ENCODE measurements at places on chromosomes 2 and 18.

- DNase-seq: no peak
Measured at GRCh38 chr2:122831649-122832048, 1076.2 kb downstream of the TSN start.

DNA sequence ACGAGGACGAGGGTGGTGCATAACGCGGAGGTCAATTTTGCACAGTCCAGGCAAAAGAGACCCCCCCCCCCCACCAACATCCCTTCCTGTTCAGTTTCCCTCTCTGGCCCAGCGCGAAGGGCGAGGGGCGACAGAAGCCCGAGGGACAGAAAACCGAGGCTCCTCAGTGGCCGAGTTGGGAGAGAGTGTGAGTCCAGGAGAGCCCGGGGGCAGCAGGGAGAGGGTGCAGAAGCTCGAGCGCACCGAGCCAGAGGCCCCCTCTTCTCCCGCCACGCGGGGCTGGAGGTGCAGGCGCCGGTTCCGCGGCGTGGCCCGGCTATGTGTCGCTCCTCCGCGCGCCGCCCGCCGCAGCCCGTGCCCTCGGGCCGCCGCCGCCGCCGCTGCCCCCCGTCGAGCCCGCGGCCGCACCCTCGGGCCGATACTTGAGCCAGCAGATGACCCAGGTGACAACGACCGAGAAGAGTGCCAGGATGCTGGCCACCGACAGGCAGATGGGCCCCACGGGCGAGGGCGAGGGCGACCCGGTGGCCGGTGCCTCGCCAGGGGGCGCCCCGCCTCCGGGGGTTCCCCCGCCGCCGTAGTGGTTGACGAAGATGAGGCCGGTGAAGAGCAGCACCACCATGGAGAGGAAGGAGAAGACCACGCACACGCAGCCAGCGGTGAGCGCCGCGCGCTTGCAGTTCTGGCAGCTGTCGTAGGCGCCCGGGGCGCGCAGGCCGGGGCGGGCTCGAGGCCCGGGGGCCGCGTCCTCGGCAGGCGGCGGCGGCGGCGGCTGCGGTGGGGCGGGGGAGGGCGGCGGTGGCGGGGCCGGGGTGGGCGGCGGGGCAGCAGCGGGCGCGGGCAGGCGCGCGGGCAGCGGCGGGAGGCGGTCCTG is 20.2 kb upstream of the PAX3 start:
- no peak for DNase-seq

- no peak for DNase-seq
Measured at GRCh38 chr18:36265015-36265414, 32.5 kb upstream of the FHOD3 start.

- no peak for DNase-seq
Measured at GRCh38 chr2:108587621-108588020, 53.4 kb downstream of the LIMS1 start.

- DNase-seq: no peak
Measured at GRCh38 chr2:186460465-186460864, 25.6 kb upstream of the ZC3H15 start.

DNA sequence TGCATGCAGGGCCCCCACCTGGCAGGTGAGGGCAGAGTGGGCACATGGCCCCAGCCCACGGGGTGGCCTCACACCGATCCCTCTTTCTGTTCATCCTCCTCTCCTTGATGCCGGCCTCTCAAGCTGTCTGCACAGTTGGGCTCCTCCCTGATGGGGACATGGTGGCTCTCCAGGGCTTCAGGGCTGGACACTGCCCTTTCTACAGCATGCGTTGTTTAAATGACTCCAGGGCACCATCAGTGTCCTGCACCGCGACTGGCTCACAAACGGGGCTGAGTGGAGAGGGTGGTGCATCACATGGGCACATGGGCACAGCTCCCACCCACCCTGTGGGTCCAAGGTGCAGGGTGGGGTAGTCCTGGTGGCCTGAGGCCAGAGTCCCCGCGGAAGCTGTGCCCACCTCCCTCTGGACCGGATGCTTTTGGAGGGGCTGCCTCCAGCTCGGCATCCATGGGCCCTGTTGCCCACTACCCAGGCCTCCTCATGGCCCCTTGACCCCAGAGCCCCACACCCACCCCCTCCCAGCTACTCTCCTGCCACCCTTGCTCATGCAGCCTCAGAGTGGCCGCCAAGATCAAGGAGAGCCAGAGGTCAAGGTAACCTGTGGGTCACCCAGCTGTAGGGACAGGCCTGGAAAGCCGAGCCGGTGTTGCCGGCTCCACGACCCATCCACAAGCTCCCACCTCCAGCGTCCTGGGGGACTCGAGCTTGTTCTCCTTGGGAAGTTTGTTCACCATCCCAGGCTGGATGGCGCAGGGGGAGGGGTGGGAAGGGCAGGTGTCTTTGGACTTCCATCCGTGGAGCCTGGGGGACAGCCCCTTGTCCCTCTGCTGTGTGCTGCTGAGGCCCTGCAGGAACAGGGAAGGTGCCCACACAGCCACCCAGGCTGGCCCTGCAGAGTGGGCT is 12.3 kb upstream of the SNED1 start:
- no peak for DNase-seq

GRCh38 chr2:120219291-120219690 is 3.9 kb downstream of the TMEM185B start:
- no peak for DNase-seq

- no peak for DNase-seq
Measured at GRCh38 chr18:79554945-79555645, 124.5 kb upstream of the CTDP1 start.

- no peak for DNase-seq
Measured at GRCh38 chr2:237553948-237554347, 12.4 kb upstream of the PRLH start.

- DNase-seq: no peak
Measured at GRCh38 chr18:36901277-36901701, 72.4 kb downstream of the KIAA1328 start.

- no peak for DNase-seq
Measured at GRCh38 chr2:11024259-11024645, 112.5 kb downstream of the KCNF1 start.

DNA sequence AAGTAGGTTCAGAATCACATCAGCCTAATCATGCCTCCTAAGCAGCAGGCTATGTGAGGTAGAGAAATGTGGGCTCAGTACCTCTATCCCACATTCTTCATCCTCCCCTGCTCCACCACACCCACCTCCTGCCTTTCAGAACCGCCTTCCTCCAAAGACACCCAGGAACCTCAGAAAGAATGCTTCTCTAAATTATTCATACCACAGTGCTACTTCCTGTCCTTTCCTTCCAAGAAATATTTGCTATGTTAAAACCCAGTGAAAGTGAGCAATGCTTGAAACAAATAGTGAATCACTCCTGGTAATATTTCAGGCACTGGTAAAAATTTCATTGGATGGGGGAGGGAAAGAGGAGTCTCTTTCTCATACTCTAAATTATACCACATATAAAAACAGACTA is 24.0 kb upstream of the CREB1 start:
- no peak for DNase-seq

GRCh38 chr2:19207452-19207851 is 151.0 kb downstream of the OSR1 start:
- no peak for DNase-seq

GRCh38 chr2:100235098-100235497 is 87.2 kb downstream of the LONRF2 start:
- no peak for DNase-seq

Data from stimulated activated CD8-positive, alpha-beta memory T cell treated with anti-CD3 and anti-CD28 coated beads, Interleukin-4, amount 100 ng/mL, for 1 hour (primary cell).